ENCODE measurements at places on chromosomes 3 and 15.
A peak's percentile ranks its signal among the peaks of the same experiment; 100 is the strongest.

DNA sequence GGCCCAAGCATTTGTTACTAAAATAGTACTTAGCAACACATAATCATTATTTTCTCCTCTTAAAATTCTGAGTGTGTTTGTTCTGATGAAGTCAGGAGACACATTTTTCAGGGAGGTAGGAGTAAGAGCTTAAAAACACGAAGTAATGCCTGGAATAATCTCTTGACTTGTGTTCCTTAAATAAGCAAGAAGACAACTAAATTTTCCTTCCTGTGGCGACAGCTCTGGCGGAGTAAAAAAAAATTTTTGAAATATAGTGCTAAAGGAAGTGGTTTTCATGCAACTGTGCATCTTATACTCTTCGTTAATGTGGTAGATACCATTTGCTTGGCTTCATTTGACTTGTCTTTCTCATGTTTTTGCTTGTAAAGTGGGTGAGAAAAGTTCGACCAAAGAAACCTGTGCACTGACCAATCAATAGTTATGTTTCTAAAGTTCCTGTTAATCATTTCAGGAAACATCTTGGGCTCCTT lies 11.1 kb upstream of the MBNL1 start:
- peak; percentile 71 for DNase-seq

GRCh38 chr3:127426444-127427153 lies 138.8 kb upstream of the PRR20G start:
- no peak for DNase-seq

DNA sequence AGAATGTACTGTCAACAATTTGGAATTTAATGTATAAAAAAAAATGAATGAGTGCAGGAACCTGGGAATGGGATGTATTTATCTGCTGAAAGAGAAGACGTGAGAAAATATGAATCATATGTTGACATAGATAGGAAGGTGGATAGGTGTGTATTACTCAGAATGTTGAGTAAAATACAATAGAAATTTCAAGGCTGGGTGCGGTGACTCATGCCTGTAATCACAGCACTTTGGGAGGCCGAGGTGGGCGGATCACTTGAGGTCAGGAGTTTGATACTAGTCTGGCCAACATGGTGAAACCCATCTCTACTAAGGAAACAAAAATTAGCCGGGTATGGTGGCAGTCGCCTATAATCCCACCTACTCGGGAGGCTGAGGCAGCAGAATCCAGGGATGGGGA lies 202.8 kb downstream of the CADM2 start:
- no peak for DNase-seq

- no peak for DNase-seq
Observed at GRCh38 chr3:127042634-127043033, 59.7 kb downstream of the PLXNA1 start.

GRCh38 chr15:45702041-45702440 lies 67.2 kb downstream of the SQOR start:
- no peak for DNase-seq

GRCh38 chr15:43253431-43254403 lies 13.0 kb downstream of the TGM5 start:
- DNase-seq, result peak; percentile 47

DNA sequence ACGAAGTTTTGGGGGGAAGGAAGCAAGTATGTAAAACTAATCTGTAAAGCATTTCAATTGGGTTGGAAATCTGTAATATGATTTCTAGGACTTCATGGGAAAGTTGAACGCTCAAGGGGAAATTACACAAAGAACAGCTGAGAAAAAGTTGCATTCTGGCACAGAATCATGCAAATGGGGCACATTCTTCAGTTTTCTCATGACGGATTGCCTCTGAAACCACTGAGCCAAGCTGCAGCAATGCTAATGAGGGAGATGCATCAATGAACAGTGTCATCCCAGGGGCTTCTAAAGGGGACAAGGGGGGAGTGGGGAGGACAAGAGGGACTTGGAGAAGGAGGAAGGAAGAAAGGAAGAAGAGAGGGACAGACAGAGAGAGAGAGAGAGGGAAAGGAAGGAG lies 291.4 kb upstream of the ATP11B start:
- DNase-seq, result no peak

DNA sequence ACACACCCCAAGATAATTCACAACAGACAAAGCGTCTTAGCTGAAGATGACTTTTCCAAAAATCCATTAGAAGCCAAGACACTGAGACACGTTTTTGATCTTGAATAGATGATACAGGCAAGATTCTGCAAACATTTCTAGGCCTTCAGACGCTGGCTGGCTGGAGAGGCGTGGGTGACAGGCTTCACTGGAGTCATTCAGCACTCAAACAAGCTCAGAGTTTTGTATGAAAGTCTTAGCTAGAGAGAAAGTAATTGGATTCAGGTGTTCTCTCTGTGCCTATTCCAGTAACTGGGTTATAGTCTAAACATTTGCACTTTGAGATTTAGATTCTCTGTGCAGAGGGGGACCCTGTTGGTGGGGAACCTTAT lies 147.7 kb upstream of the BHLHE40 start:
- DNase-seq, result no peak

- peak; percentile 77 for DNase-seq
Observed at GRCh38 chr15:69719527-69720240, 267.1 kb downstream of the RPLP1 start.
